ENCODE measurements at places on chromosomes 12 and 14.
A peak's percentile ranks its signal among the peaks of the same experiment; 100 is the strongest.

GRCh38 chr12:92675092-92675865, 27.5 kb upstream of the PLEKHG7 start:
- DNase-seq, result no peak

DNA sequence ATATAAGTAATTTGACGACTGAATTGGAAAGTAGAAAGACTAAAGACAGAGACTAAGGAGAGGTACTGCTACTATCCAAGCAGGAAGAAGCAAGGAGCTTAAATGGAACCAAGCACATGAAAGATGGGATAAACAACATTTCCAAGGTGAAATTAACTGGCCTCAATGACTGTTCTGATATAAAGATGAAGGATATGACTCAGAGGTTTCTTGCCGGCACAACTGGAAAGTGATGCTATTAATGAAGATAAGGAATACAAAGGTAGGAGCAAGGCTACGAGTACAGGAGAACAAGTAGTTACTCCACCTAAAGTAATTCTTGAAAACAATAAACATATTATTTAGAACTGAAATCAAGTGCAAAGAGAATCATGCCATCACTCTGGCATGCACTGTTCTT, 6.4 kb downstream of the SNX6 start:
- no peak for DNase-seq

DNA sequence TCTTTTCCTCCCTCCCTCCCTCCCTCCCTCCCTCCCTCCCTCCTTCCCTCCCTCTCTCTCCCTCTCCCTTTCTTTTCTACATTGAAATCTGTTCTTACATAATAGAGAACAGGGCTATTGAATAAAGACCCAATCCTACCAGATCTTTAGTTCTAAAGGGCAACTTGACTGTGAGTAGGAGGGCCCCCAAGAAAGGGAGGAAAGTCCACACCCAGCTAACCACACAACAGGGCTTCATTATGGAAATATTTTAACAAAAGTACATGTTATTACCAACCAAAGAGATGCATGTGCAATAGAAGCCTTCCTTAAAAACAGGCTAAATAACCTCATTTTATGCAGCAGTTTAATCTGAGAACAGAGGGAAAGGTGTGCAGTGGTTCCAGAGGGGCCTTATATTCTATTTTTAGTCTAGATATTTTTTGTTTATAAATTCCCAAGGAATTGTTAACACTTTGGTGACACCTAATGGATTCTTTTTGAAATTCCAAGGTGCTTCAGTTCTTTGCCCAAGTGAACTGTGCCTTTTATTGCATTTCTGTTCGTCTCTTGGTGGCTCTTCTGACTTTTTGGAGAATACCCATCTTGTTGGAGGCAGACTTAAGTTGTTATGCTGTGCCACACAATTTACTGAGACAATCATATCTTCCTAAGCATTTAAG, 63.0 kb downstream of the GNS start:
- DNase-seq, result no peak

- DNase-seq, result no peak
These were observed 28.3 kb downstream of the HEATR5A start for GRCh38 chr14:31391977-31392503.

GRCh38 chr12:122547330-122547729, 20.3 kb downstream of the KNTC1 start:
- DNase-seq, result no peak

- no peak for DNase-seq
These were observed 143.6 kb downstream of the PAWR start for GRCh38 chr12:79547044-79547734.

DNA sequence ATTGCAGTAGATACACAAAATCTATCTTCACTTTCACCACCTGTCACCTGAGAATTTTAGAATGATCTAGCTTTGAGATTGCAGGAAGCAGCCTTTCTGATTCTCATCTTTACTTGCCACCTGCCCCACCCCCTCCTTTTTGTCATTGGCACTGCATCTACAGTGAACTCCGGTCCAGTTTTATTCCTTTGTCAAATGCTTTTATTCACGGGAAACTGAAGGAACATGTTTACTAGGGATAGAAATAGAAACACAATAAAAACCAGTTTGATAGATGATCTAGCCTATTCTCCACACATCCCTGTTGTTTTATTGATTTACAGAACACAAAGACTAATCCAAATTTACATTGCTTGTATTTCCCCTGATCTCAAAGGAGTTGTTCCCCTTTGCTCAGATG, 471.7 kb upstream of the STXBP6 start:
- no peak for DNase-seq

DNA sequence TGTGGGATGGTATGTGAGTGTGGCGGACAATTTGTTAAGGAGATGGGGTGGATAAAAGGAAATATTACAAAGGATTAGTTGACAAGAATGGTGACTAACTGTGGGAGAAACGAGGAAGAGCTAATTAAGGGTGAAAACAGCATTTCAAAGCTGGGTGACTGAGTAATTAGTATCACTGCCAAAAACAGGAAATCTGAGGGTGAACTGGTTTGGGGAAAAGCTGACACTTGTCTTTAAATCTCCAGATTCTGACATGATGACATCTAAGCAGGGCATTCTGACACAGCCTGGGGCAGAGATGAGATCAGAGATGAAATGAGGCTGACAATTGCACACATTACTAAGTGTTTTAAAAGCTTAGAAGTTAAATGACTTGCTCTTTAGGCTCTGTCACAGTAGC, 42.4 kb upstream of the CCDC175 start:
- DNase-seq, result no peak

DNA sequence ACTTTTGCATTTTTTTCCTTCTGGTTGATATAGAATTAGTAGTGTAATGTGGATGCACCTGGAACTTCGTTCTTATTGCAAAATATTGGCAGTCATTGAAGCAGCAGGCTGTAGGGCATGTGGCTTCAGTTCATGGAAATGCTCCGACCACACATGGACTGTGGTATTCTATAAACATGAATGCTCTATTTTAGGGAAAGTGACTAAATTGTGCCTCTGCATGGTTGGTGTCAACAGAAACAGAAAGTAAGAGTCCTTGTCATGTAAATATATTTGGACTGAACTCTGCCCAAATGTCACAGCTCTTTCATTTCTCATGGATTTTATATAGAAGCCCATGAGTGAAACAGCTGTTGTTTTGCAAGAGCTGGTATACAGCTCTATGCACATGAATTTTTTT, 917.0 kb downstream of the LRFN5 start:
- DNase-seq, result no peak

DNA sequence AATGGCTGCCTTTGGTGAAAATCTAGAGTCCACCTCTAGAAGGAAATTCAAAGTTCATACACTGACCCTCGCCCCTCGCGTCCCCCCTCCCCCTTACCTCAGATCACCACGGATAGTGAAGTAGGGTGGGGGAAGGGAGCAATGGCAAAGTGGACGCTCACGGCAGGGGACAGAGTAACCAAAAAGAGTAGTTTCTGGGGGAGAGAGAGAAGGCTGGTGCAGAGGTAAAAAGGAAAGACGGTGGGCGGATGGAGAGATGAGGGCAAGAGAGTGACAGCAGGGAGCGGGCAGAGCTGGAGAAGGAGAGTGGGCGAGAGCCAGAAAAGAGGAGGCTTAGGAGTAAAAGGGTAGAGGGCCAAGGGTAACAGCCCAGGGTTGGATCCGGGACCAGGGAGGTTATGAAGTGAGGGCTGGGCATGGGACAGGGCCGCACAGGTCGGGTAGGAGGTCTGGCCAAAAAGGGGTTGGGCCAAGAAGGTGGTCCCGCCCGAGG, 423 bp downstream of the ALDH6A1 start:
- DNase-seq, result no peak

GRCh38 chr12:54762390-54762789, 91.9 kb upstream of the MUCL1 start:
- DNase-seq, result no peak

GRCh38 chr12:55720894-55721444, 776 bp downstream of the RDH5 start:
- peak; percentile 33 for DNase-seq

Measured in nucleus accumbens (tissue), 56 donors.